CD8-positive, alpha-beta memory T cell (primary cell): ENCODE measurements at places on chromosomes 13 and 19.

DNA sequence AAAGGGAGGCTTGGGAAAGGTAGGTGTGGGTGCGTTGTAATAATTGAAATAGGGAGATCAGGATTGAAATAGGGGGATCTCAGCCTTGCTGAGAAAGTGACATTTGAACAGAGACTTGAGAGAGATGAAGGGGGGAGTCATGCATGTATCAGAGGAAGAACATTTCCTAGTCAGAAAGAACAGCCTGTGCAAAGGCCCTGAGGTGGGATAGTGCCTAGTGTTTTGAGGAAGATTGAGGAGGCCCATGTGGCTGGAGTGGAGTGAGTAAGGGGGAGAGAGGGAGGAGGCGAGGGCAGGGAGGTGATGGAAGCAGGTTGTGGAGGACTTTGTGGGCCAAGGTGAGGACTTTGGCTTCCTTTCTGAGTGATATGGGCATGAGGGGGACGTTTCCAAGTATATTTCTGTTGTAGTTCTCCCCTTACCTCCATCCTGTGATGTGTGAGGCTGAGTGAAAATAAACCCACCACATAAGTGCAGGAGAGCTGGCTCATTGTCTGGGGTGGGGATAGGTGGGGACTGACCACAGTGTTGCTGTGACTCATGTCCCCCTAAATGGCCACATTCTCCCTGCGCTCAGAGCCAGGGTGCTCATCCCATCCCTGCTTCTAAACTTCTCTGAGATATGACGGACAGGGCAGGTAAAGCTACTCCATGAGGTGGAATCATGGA, 17.8 kb downstream of the ACTL9 start:
- no peak for DNase-seq

- DNase-seq, result no peak
Measured at GRCh38 chr13:48236528-48237353, 3.7 kb downstream of the ITM2B start.

DNA sequence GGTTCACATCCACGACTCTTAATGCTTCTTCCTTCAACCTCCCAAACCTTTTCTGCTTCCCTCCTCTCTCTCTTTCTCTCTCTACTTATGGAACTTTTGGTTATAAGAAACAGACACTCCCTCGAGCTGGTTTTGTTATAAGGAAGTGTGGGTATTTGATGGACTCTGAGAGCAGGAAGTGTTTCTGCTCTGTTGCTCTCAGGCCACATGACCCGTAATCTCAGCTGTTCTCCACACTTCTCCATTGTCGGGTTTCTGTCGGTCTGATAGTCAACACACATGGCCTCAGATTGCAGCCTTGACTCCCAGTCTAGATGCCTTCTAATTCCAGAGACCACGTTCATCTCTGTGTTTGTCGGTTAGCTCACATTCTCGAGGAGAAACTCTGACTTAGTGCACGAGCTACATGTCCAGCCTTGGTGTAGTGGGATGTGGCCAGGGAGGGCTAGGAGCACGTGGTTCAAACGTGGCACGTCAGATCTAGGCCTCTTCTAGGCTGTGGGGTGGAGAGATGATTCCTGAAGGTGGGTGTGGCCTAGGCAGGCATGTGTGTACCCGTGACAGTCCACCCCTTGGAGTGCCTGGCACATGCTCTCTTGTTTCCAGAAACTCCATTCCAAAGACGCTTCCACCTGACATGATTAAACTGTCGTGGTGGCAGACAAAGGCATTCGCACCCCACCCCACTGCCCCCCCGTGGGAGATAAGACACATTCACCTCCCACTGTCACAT, 26.3 kb downstream of the CNFN start:
- DNase-seq, result no peak

DNA sequence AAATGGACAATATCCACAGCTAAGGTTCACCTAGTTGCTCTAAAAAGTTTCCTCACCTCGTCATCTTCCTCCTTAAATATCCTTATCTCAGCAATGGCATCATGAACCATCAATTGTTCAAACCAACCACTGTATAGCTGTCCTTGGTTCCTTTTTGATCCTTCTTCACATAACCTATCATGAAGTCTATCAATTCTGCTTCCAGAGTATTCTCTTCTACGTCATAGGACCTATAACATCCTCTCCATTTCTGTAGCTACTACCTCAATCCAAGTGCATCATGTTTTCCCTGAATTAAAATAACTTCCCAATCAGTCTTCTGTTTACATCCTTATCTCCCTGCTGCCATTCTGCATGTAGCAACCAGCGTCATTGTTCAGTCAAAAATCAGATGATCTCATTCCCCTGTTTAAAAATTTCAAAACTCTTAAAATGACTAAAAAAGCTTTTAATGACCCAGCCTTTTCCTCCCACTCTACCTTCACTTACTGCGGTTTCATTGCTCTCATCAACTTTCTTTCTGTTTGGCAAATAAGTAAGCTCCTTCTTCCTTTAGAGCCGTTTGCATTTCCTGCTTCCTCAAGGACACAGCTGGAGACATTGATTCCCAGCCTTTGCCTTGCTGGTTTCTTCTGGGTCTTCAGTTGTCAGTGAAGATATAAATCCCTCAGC, 223.9 kb upstream of the MIR17HG start:
- DNase-seq, result no peak

GRCh38 chr13:41541142-41541938, 84.0 kb downstream of the RGCC start:
- no peak for DNase-seq

- no peak for DNase-seq
Measured at GRCh38 chr13:66369666-66370065, 860.5 kb downstream of the PCDH9 start.
